ENCODE measurements at places on chromosomes 5 and 9.

GRCh38 chr9:134200730-134201129 is 36.4 kb upstream of the RNU6ATAC start:
- no peak for DNase-seq

GRCh38 chr5:77560677-77561263 is 68.7 kb upstream of the WDR41 start:
- peak; percentile 60 for DNase-seq

DNA sequence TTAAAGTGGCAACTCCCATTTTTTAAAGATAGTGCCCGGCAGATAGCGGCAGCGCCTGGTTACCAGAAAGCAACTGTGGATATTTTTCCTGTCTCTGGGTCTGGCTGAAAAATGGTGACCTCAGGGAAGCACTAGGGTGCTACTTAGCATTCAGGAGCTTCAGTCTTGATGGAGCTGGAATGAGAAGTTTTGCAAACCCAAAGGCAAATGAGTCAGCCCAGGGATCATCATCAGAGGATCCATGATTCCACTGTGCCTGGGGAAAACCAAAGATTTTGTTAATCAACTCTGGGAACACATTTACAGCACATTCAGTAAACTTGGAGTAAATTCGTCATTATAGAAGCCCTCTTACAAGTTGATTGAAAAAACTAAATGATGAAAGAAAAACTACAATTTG is 26.7 kb downstream of the F2R start:
- peak; percentile 34 for DNase-seq

GRCh38 chr5:149172709-149173505 is 31.6 kb downstream of the ABLIM3 start:
- no peak for DNase-seq

DNA sequence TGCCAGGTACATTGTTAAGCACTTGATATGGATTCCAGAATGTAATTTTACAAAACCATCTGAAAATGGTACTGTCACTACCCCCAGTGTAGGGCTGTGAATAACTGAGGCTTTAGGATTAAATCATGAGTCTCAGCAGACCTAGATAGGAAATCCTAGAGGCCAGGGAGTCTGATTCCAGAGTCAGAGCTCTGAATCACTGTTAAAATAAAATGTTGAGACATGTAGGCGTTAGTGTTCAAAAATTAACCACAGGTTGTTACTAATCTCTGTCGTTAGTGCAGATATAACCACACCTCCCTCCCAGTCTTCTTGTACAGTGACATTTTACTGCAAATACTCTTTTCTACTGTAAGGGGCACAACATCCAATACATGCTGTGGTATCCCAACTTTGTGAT is 1828.8 kb downstream of the MAT2B start:
- peak; percentile 41 for DNase-seq

DNA sequence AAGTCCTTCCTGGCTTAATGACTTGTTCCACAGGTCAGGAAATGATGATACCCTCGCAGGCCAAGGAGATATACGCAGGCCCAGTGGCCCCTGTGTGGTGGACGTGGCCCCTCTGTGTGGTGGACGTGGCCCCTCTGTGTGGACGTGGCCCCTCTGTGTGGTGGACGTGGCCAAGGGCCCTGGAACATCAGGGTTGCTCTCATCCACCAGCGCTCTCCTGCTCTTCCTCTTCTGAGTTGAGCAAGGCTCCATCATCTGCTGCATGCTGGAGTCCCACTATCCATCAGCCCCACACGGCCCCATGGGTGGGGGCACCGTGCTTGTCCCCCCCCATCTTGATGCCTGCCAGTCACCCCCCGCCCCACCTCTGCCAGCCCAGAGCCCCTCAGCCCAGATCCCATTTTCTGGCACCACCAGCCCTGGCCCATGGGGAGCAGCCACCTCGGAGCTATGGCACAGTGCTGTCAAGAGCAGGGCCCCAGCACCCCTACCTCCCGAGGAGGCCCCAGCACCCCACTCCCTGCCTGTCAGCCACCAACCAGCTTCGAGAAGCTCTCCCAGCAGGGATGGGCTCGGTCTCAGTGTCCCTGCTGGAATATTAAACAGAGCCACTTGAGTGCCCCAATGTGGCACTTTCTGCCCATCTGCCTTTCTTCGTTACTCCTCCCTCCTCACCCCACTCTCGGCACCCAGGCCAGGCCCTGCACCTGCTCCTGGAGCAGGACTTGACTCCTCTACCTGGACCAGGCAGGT is 8.1 kb downstream of the LRRC14B start:
- DNase-seq: no peak

GRCh38 chr5:117065161-117065560 is 490.5 kb upstream of the SEMA6A start:
- no peak for DNase-seq

DNA sequence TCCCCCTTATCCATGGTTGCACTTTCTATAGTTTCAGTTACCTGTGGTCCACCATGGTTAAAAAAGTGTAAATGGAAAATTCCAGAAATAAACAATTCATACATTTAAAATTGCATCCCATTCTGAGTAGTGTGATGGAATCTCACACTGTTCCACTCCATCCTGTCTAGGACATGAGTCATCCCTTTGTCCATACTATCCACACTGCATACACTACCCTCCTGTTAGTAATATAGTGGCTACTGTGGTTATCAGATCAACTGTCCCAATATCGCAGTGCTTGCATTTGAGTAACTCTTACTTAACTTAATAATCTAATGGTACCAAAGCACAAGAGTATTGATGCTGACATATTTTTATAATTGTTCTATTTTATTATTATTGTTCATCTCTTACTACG is 100.7 kb downstream of the RAB3C start:
- no peak for DNase-seq

GRCh38 chr5:145699846-145700245 is 135.3 kb downstream of the PRELID2 start:
- DNase-seq: peak; percentile 6

DNA sequence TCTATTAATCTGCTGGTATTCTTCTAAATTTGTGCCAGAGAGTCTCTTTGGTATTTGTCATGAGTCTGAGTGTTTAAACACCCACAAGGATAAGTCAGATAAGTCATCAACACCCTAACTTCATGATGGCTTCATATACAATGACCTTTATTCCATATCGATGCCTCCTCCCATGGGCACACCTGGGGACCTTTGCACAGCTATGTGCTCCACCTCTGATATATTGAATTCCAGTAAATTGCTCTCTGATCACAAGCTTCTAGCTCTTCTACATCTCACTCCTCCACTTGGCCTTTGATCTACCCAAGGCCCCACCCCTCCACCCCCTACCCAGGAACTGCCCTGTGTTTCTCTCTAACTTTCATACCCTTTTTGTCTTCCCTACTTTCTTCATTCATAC is 102.7 kb upstream of the MIER3 start:
- no peak for DNase-seq

- no peak for DNase-seq
Measured at GRCh38 chr5:1831677-1832313, 30.6 kb downstream of the NDUFS6 start.

DNA sequence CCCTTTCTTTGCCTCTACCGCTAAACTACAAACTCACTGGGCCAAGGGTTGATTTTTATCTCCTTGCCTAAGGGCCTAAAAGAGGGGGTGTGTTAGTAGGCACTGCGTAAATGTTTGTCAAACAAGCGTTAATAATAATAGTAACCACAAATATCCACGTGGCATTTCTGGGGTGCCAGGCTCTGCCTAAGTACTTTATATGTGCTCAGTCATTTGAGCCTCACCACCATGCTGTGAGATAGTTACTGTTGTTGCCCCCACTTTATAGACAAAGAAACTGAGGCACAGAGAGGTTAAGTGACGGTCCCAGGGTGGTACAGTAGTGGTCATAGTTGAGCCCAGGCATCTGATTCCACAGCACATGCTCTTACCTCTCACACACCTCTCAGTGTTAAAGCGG is 52.4 kb downstream of the ERGIC1 start:
- no peak for DNase-seq

DNA sequence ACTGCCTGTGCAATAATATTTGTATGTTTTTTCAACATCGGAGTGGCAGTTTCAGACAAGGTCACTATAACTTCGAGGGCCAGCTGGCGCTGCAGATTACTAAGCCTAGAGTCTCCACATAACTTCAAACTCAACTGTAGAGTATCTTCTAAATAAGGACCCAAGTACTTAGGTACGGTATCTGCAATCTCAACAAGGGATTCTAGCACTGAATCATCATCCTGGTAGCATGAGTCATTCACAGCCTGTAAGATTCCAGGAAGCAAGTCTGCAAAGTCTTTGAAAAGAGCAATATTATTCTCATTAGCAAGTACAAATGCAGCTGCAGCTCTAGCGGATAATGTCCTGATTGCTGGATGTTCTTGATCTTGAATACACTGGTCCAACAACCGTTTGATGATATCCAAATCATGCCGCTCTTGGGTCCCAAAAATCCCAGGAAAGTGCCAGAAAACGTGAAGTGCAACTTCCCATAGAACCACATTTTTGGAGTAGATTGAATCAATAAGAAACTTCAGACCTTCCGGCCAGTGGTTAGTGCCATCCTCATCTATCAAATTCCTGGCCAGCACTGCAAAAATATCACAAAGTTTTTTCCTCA is 654 bp downstream of the RANBP6 start:
- peak; percentile 60 for DNase-seq
